Right forelimb (tissue), 1 donor: ENCODE measurements at places on chromosomes 7 and 10.

- DNase-seq, result no peak
Observed at GRCh38 chr7:91929463-91929862, 11.2 kb upstream of the AKAP9 start.

GRCh38 chr7:44099669-44100068, 4.5 kb upstream of the AEBP1 start:
- no peak for DNase-seq

DNA sequence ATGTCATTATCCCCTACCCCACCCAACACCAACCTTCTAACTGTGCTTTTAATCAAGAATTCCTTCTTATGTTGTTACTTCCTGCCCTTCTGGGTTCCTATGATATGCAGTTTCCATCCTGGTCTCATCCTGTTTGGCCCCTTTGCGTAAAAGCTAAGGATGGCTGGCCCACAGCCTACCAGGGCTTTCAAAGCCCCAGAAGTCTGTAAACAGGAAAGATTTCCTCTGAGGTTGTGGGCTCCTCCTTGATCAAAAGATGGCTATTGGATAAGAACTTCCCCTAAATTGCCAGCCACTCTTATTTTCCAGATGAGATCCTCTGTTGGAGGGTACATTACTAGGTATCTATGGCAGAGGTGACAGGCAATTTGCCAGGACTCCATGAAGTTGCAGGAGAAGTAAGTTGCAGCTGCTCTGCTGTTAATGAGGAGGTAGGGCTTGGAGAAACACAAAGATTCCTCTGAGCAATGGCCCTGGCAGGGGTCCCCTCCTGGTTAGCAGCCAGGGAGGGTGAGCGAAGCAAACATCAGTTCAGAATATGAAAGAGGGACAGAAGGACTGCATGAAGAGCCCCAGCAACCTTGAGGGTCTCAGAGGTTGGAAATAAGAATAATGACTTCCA, 32.1 kb downstream of the NRP1 start:
- no peak for DNase-seq

- no peak for DNase-seq
Observed at GRCh38 chr7:95391761-95392160, 4.4 kb downstream of the PON3 start.

GRCh38 chr10:47139121-47139520, 160.9 kb upstream of the GDF10 start:
- no peak for DNase-seq

- no peak for DNase-seq
Observed at GRCh38 chr7:130971297-130971696, 237.3 kb upstream of the KLF14 start.

DNA sequence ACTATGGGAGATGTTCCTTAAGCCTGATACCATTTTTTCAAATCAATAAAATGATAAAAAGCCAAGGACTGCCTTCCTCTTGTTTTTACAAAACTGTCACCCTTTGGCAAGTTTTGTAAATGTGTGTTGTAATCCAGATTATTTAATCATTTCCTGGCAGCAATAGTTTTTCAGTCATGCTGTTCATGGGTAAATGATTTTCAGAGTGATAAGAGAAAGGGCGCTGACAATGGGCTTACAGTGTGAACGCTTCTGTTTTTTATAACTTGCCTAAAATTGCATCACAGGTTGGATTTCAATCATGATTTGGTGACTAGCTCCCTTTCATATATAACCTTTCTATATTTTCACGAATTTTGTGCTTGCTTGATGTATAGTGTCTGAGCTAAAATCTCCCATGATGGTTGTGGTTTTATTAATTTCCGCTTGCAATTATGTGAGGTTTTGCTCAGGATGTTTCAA, 19.0 kb upstream of the DMBT1 start:
- no peak for DNase-seq

- DNase-seq, result no peak
Observed at GRCh38 chr10:80476685-80477084, 22.6 kb downstream of the TSPAN14 start.

- no peak for DNase-seq
Observed at GRCh38 chr10:78179886-78180705, 146.4 kb downstream of the RPS24 start.

- no peak for DNase-seq
Observed at GRCh38 chr10:33818343-33818742, 483.9 kb upstream of the NRP1 start.

- DNase-seq, result peak; percentile 74
Observed at GRCh38 chr7:91264924-91265681, 870 bp downstream of the FZD1 start.

GRCh38 chr10:67695555-67695954, 440 bp downstream of the CTNNA3 start:
- no peak for DNase-seq

DNA sequence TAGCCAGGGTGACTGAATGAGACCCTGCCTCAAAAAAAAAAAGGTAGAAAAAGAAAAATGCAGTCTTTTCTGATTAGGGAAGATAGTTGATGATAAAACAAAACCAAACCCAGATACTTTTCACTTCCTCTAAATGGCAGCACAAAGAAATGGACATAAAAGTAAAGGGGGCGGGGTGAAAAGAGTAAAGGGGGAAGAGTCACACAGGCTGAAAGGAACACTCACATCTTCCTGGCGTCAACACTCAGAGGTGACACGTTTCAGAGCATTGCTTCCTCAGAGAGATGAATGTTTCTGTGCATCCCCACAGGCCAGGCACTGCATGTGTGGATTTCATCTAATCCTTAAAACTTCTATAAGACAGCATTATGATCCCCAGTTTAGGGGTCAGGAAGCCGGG, 81.2 kb downstream of the HIPK2 start:
- DNase-seq, result no peak

- DNase-seq, result no peak
Observed at GRCh38 chr7:3670898-3671297, 369.8 kb downstream of the SDK1 start.

GRCh38 chr7:28848906-28849305, 109.2 kb downstream of the TRIL start:
- no peak for DNase-seq

GRCh38 chr10:31886885-31887284, 41.7 kb downstream of the ARHGAP12 start:
- DNase-seq, result no peak

DNA sequence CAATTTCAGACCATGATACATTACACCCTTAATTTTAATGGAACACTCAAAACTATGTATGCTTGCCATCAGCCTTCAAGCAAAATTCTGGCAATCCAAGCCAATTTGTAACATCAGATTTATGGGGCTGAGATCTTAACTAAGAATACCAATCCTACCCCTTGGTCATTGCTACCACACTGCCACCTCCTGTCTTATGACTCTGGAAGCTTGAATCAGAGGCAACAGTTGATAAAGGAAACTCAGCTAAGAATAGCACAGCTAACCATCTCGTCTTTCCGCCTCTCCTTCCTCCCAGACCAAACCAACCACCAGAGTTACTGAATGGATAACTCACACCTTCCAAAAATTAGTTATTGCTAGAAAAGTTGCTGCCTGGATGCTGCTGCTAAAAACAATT, 7.4 kb downstream of the IGF2BP3 start:
- no peak for DNase-seq

DNA sequence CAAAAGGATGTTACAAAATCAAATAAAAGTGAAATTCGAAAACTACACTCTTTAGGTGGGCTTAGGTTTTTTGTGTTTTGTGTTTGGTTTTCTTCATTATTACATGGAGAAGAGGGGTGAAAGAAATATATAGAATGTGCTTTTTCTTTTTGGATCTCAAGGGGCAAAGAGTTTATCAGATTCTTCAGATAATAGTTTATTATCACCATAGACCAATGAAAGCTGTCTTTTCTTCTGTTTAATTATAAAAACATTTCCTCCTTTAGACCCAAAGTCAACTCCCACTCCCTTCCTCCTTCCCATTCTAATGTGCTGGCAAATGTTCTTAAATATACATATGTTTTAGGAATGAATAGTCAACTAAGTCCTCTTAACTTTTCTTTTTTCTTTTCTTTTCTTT, 167.6 kb downstream of the AKR1D1 start:
- DNase-seq, result no peak

GRCh38 chr10:21961847-21962246, 41.7 kb downstream of the DNAJC1 start:
- DNase-seq, result no peak

- no peak for DNase-seq
Observed at GRCh38 chr7:33497051-33497450, 367.7 kb downstream of the BBS9 start.

- DNase-seq, result no peak
Observed at GRCh38 chr7:111091593-111092358, 849 bp downstream of the LRRN3 start.

- DNase-seq, result no peak
Observed at GRCh38 chr7:140525743-140526142, 46.4 kb upstream of the MKRN1 start.

DNA sequence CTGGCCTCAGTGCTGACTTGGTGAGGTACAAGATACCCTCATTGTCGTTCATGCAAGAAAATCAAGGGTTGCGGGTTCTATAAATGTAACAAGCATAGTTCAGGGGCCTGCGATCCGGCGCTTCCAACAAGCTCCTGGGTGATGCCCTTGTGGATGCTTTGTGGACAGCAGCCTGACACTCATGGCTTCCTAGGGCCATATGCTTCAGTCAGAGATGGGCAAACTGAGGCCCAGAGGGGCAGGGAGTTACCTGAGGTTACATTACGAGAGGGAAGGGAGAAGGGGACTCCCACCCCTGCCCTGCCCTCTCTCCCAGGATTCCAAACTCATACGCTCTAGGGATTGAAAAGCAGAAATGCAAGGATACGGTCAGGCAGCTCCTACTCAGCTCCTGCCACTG, 296.3 kb upstream of the ZMIZ1 start:
- peak; percentile 18 for DNase-seq

GRCh38 chr7:44794331-44794730, 2.1 kb upstream of the PPIA start:
- no peak for DNase-seq

DNA sequence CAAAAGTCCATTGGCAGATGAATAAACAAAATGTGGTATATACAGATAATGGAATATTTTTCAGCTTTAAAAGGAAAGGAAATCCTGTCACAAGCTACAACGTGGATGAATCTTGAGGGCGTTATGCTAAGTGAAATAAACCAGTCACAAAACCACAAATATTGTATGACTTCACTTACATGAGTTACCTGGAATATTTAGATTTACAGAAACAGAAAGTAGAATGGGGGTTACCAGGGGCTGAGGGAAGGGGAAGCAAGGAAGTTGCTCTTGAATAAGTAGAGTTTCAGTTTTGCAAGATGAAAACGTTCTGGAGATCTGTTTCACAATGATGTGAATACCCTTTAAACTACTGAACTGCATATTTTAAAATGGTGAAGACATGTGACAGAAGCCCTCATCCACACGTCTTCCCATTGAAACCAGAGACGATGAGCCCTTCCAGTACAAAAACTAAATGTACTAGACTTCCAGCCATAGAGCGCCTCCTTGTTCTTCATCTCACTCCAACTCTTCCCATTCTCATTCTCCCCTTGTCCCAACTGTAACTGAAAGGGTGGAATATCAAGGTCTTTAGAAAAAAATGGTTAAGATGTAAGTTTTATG, 62.4 kb downstream of the MICU1 start:
- no peak for DNase-seq

- DNase-seq, result no peak
Observed at GRCh38 chr7:64625114-64626082, 40.5 kb upstream of the ZNF107 start.

DNA sequence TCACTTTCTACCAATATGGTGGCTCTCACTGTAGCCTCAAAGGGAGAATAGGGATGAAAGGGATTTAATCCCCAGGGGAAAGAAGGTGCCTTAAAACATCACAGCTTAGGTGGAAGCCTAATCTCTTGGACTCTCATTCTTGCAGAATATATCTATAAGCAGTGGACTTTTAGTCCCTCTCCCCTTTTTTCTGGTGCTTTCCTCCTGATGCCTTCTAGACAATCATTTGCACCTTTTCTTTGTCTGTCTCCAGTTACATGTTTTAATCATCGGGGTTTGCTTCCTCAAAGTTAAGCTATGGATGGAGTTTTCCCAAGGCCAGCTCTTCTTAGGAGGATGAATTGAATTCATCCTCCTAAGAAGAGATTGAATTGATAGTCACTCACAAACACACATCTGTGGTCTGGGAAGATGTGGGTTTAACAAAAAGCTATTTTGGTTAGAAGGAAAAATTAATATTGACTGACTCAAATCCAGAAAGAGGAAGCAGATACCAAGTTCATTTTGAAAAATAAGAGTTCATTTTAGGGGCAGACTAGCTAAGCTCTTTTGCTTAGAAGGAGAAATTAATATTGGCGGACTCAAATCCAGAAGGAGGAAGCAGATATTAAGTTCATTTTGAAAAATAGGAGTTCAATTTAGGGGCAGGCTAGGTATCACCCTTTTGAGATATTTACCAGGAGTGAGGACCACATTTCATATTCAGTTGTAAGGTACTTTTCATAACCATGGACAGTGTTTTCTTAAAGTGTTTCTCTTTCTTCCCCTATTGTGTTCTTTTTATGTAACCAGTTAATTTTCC, 35.2 kb upstream of the PLEKHS1 start:
- no peak for DNase-seq

DNA sequence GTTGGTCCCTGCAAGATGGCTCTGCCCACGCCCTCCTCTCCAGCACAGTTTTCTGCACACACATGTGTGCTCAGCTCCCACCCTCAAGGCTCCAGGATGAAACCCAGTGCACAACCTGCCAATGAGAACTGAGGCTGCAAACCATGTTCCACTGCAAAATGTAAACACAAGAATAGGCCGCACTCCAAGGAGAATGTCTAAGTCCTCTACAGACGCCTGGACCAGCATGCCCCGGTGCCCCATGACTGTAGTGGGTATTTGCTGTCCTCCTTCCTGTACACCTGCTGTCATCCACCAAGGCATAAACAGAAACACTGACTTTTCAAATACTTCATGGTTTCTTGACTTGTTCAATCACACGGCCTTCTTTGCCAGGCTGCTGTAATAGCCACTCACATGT, 72.6 kb downstream of the COBL start:
- DNase-seq, result no peak

DNA sequence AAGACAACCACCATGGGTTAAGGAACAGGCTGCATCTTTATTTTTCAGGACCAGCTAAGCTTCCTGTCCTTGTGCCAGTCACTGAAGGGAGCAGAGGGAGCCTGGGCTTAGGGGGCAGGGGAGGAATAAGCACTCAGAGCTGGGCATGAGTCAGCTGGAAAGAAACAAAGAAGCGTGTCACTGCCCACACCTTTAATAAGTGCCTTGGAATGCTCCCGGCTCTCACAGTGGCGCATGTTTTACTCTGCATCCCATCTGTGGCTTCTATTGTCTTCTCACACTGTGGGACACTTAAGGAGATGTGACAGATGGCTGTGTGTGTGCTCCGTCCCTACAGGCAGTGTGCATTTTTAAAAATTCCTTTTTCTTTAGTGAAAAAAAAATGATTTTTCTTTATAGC, 71.7 kb downstream of the MTURN start:
- DNase-seq, result no peak

- DNase-seq, result no peak
Observed at GRCh38 chr7:35874886-35875285, 74.0 kb downstream of the SEPTIN7 start.

- DNase-seq, result no peak
Observed at GRCh38 chr10:31321396-31321941, 2.5 kb downstream of the ZEB1 start.

GRCh38 chr10:4807761-4808507, 18.1 kb upstream of the AKR1E2 start:
- no peak for DNase-seq

- no peak for DNase-seq
Observed at GRCh38 chr7:132328047-132328620, 248.1 kb downstream of the PLXNA4 start.

GRCh38 chr7:721619-722248, 4.8 kb upstream of the DNAAF5 start:
- no peak for DNase-seq
